DND-41 (cell line): ENCODE measurements at places on chromosomes 13 and 19.

DNA sequence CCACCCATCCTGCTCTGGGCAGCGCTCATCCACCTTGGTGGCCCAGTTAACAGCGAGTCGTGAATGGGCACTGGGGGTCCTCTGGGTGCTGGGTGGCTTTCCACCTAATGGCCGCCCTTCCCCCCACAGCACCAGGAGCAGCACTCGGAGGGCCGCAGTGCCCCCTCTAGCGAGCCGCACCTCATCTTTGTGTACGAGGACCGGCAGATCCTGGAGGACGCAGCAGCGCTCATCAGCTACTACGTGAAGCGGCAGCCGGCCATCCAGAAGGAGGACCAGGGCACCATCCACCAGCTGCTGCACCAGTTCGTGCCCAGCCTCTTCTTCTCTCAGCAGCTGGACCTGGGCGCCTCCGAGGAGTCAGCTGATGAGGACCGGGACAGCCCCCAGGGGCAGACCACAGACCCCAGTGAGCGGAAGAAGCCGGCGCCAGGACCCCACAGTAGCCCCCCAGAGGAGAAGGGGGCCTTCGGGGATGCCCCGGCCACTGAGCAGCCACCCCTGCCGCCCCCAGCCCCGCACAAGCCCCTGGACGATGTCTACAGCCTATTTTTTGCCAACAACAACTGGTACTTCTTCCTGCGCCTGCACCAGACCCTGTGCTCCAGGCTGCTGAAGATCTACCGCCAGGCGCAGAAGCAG is 19.3 kb upstream of the F2RL3 start:
- no peak for DNase-seq

DNA sequence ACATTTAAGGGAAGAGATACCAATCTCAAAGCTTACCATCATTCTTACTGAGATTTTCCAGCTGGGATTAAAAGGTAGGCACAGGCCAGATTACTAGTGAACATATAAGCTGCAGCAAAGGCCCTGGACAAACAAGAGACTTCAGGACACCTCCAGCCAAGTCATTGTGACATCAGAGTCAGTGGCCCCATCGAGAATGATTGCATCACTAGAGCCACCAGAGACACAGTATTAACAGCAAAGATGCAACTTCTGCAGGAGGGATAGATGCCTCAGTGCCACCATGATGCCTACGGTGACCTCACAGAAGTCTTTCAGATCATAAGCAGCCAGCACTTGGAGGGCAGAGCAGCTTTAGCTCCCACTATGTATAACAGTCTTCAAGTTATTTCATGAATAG is 8.6 kb downstream of the RUBCNL start:
- DNase-seq, result no peak

DNA sequence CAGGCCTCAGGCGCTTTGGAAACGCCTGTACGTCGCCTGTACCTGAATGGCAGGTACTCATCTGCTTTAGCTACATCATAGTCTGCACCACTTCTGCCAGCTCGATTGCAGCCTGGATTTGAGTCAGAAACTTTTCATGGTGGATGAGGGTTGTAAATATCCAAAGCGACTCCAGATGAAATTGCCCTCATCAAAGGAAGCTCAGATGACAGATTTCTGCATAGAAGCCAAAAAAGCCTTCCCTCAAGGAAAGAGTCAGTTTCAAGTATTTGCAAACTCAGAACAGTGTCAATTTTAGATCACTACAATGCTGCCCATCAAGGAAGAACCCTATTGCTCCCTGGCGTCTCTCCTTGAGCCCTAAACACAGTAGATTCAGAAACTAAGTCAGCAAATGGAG is 38.8 kb upstream of the IGFL4 start:
- DNase-seq, result no peak

GRCh38 chr19:601790-602189 is 12.1 kb downstream of the HCN2 start:
- DNase-seq, result no peak

DNA sequence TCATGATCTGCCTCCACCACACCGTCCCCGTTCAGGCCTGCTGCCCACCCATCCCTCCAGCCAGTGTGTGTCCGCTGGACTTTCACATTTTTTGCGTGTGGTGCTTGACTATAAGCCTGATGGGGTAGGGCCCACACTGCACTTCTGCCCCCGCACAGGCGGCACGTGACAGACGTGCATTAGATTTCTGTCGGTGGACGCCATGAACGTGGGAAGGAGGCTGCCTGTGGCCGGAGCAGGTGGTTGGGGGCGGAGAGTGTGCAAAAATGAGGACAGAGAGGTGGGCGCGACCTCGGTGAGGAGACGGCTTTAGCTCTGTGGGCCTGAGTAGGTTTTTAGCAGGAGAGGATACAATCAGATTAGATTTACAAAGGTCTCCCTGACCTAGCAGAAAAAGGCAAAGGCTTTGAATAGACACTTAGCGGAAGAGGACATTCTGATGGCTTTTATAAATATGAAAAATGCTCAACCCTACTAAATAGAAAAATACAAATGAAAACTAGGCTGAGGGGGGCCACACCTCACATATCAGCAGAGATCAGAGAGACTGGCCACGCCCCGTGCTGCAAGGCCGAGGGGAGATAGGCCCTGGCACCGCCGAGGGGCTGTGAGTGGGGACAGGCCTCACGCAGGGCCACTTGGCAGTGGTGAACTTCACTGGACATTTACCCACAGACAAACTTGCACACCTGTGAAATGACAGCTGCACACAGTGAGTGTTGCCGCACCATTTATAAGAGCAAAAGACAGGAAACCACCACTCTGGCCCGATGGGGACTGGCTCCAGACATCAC is 25.4 kb downstream of the PAK4 start:
- DNase-seq, result no peak

GRCh38 chr19:10138879-10139795 is 19.4 kb upstream of the EIF3G start:
- DNase-seq, result no peak

DNA sequence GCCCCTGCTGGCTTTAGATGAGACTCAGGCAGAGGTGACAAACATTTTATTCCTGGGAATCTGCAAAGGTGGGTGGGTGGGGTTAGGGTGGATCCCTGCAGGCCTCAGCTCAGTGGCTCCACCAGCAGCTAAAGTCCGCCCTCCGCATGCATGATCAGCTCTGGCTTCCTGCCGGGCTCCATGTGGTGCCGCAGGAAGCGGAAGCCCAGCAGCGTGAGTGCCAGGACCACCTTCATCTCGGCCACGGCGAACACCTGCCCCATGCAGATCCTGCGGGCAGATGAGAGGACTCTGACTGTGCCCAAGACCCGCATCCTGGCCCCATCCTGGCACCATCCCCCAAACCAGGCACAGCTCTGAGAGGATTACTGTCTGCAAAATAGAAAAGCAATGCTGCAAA is 26.3 kb downstream of the CYP4F2 start:
- no peak for DNase-seq

DNA sequence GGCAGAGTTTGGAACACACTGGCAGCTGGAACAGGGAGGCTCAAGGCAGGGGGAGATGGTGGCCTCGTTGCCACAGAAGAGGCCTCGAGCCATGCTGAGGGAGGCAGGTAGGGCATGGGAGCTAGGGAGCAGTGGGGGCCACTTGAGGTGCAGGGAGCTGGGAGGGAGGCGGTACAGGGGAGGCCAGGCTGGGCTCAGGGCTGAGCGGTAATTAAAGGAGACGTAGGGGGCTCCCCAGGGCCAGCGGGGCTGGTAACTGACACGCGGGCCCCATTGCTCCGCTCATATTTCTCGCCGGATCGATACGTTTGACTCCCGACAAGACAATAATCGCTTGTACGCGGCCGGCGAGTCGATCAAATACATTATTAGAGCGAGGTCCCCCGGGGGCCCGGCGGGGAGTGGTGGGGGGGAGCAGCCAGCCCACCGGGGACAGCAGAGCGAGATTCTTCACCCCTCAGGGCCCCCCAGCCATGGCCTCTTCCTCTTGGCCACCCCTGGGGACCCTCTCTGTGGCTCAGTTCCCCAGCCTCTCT is 2.4 kb upstream of the POU2F2 start:
- no peak for DNase-seq

DNA sequence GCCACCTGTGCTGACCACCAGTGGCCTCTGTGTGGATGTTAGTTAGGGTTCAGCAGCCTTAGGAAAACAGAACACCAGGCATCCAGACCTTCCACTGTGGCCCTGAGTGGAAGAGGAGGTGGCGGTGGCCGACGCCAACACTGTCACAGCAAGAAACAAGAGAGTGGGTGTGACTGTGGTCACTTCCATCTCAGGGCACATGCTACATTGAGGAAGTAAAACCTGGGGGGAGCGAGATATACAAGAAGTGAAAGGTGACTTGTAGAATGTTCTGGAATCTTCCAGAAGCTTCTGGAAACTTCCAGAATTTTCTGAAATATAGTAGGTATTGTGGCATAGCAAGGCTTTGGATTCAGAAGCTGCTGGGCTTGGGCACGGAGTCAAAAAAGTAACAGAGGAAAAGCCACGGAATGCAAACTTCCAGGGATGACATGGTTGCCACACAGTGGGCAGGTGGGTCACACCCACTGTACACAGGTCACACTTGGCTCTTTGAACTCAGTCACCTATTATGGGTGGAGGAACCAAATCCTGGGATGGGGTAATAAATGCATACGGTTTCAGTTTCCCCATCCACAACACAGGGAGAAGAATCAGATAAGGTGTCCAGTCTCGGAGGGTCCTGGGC is 24.3 kb downstream of the GNG7 start:
- no peak for DNase-seq

DNA sequence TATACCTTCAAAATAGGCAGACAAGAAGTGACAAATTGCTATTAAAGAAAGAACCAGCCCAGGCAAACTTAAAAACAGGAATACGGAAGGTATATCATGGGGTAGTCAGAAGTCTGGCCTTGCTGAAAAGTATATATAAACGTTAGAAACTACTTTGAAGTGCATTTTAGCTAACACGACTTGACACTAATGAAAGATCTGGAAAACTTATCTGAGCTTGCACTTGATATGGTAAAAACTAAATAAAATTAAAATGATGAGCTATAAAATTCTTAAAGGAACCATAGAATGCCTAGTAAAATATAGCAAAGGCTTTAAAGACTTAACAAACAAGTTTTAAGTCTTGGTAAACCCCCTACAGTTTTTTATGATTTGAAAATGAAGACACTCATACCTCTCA is 795.3 kb upstream of the PCDH20 start:
- no peak for DNase-seq

- no peak for DNase-seq
Observed at GRCh38 chr13:58119351-58119750, 487.8 kb downstream of the PCDH17 start.

DNA sequence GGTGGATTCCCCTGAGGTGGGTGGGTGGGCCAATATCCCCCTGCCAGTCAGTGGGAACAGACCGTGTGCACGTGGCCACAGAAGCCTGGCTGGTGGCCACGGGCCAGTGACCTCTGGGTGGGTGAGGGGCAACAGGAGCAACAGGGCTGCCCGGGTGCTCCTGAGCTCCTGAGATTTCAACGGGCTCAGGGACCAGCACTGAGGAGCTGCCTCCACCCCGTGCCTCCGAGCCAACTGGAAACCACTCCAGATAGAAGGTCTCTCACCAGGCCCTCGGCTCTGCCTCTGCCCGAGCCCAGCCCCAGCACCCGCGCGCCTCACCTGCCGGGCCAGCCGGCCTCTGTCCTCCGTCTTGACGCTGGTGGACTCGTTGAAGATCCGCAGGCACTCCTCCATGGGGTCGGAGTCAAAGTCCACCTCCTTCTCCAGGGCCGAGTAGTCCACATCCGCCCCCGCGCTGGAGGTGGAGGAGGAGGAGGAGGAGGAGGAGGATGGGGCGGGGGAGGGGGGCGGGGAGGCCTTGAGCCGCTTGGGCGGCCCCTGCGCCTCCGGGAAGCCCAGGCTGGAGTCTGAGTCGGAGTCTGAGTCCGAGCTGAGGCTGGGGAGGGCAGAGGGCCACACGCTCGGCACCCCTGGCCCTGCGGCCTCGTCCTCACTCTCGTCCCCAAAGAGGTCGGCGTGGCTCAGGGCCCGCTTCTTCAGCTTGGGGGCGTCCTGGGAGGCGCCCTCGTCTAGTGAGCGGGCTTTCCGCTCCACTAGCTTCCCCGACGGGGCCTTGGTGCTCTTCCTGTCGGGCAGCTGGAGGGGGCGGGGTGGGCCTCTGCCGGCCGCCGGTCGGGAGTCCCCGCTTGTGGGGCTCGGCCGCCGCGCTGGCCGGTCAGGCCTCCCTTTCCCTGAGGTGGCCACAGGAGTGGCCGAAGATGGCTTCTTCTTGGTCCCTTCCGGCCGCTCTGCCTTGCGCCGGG is 14.8 kb upstream of the ATP8B3 start:
- DNase-seq, result no peak

- no peak for DNase-seq
Observed at GRCh38 chr13:95247852-95248251, 53.4 kb downstream of the ABCC4 start.

DNA sequence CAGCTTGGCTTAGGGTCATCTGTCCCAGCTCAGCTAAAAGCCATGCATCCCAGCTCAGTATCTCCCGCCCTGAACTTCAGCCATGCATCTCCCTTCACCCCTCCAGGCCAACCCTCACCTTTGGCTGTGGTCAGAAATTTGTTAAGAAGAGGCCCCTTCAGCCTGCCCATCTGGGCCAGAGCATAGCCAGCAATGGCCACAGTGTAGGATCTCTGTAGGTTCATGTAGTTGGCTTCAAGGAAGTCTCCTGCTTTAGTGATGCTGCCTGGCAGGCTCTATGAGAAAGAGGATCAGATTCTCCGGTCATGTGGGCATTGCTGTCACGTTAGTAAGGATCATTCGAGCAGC is 16.6 kb upstream of the TNFSF14 start:
- no peak for DNase-seq
